Gastroesophageal sphincter (tissue), 4 donors: ENCODE measurements at places on chromosomes 3 and 15. TPM values are rescaled to one million over a fixed set of nuclear protein-coding genes. Genes with fewer than 3 reads are reported as not detected.

GRCh38 chr15:64901914-64902313, 9.8 kb upstream of the ANKDD1A start:
- ATAC-seq = no peak

Gene C15orf39
- total RNA-seq = 11.2 TPM

DNA sequence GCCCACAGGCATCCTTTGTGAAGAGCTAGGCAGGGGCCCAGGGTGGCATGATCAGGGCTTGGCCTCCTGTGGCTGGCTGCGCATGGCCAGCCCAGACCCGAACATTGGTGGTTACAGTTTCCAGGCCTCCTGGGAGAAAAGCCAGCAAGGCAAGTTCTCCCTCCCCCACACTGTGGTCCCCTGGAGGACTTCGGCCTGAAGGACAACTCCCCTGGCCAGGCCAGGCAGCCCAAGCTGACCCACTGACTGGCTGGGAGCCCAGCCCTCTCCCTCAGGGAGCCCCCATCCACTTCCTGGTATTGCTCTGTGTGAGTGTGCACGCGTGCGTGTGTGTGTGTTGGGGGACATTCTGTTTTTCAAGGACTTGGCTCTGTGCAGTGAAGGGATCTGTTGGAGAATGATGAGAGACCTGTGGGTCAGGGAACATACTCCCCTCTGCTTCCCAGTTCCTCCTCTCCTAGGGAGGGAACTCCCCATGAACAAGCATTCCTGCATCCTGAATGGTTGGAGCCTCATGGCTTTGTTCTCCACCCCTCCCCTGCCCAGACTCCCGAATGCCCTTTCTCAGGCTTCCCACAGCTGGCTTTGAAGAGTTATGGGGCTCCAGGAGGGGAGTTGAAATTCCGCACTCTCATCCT, 29.5 kb downstream of the CORO2B start:
- ATAC-seq = peak; percentile 82

- ATAC-seq = no peak
These were observed 62.3 kb downstream of the ADAMTS17 start for GRCh38 chr15:100279446-100279845.

Gene LRRIQ4
- total RNA-seq = not detected

- no peak for ATAC-seq
These were observed 141.1 kb upstream of the ZNF385D start for GRCh38 chr3:21892104-21892503.

GRCh38 chr3:73383470-73384049, 241.2 kb downstream of the PDZRN3 start:
- ATAC-seq = no peak

GRCh38 chr15:80246425-80246894, 5.6 kb downstream of the CTXND1 start:
- ATAC-seq = no peak
